CD4-positive, alpha-beta T cell treated with Interleukin-6 at 100 ng/mL for 8 hours (primary cell): ENCODE measurements at places on chromosomes 6 and 20.

GRCh38 chr6:133277900-133278545 is 36.9 kb downstream of the EYA4 start:
- no peak for DNase-seq

DNA sequence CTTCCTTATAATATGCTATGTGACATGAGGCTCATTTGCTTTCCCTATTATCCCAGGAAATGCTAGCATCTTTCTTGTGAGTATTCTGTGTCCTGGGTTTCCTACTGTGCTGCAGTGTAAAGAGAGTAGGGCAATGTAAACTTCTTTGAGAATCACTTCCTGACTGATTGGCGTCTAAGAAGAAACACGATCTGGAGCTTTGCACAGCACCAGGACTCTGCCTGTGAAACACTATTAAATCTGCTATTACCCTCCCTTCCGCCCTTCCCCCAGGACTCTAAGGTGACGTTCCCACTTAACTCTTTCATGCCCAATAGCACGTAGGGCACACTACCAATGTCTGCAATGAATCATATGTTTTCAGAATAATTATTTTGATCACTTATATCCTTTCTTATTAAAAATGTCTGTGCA is 607.3 kb upstream of the CITED2 start:
- no peak for DNase-seq

- DNase-seq, result no peak
Measured at GRCh38 chr20:37414224-37415035, 68.5 kb downstream of the SRC start.

DNA sequence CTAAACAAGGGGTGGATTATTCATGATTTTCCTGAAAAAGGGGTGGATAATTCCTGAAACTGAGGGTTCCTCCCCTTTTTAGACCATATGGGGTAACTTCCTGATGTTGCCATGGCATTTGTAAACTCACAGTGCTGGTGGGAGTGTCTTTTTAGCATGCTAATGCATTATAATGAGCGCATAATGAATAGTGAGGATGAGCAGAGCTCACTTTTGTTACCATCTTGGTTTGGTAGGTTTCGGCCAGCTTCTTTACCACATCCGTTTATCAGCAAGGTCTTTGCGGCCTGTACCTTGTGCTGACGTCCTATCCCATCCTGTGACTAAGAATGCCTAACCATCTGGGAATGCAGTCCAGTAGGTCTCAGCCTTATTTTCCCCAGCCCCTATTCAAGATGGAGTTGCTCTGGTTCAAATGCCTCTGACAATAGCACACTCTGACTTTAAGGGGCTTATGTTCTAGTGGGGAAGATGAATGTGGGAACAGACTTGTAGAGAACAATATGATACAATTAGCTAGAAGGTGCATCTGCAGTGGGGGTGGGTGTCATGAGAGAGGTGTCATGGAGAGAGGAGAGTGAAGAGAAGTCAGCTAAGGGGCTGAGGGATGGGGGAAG is 4.2 kb upstream of the GPR31 start:
- no peak for DNase-seq

- no peak for DNase-seq
Measured at GRCh38 chr6:159805440-159806020, 5.5 kb downstream of the PNLDC1 start.

- no peak for DNase-seq
Measured at GRCh38 chr6:13859871-13860555, 45.7 kb upstream of the MCUR1 start.

DNA sequence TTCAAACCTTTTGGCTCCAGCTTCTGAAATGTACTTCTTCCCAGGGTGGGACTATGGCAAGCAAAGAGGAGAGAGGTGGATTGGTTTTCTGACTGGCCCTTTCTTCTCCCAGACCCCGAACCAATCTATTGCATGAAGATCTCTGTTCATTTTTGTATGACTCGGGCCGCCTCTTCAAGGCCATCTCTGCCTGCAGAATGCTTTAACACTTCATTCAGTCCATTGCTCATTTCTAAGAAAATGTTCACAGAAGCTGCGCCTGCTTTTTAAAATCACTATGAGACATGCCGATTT is 1.6 kb downstream of the VGLL2 start:
- no peak for DNase-seq

GRCh38 chr6:113416170-113416569 is 441.0 kb upstream of the MARCKS start:
- DNase-seq, result no peak

DNA sequence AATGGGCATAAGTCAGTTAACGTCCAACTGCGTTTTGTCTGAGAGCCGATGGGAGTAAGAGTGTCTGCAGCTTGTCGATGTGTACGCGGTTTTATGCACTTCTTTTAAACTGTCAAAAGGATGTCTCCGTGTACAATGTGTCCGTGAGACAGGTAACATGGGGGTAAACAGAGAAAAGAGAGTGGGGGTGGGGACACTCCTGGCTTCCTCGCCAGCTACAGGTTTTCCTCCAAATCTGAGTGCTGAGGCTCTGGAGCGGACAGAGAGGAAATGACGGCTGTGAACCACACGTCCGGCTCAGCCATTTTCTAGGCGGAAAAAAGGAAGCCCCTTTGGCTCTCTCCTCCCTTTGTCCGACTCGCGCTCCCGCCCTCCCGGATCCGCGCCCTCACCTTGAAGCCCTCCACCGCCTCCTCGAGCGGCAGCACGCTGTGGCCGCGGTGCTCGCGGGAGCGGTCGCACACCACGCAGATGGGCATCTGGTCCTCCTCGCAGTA is 916 bp downstream of the TRIM27 start:
- DNase-seq, result peak; percentile 23

GRCh38 chr6:113879186-113880096 is 22.3 kb downstream of the MARCKS start:
- no peak for DNase-seq

GRCh38 chr6:8703059-8703458 is 267.7 kb upstream of the SLC35B3 start:
- DNase-seq, result no peak

- no peak for DNase-seq
Measured at GRCh38 chr6:8234321-8234720, 132.0 kb upstream of the EEF1E1 start.

- no peak for DNase-seq
Measured at GRCh38 chr6:119274197-119274595, 75.4 kb downstream of the MAN1A1 start.

DNA sequence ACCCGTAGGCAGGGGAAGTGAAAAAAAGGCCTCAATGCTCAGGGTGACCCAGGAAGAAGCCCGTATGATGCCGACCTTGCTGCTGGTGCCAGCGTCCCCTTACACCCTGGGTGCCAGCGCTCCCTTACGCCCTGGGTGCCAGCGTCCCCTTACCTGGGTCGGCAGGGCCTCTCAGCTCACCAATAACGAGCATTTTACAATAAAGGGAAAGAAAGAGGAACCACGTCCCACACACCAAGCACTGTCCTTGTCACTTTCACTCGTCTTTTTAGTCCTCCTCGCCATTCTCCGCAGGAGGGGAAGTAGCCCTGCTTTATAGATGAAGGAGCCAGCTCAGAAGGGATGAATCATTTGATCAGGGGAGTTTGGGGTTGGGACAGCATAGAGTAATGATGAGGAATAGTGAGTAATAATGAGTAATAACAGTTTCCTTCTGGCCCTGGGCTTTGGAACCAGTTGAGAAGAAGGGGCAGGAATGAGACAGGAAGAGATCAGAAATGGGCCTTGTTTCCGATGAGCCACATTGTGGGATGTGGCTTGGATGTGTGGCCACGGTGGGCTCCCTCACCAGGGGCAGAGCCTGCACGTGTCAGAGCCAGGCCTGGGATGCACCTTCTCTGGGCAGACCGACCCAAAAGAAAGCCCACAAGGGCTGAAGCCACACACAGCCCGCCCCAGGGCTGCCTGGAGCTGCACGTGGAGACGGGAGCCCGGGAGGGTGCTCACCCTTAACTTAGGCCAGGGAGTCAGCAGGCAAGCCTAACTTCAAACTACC is 75.7 kb downstream of the SYNJ2 start:
- no peak for DNase-seq

GRCh38 chr6:70314296-70314695 is 11.4 kb upstream of the COL9A1 start:
- no peak for DNase-seq

DNA sequence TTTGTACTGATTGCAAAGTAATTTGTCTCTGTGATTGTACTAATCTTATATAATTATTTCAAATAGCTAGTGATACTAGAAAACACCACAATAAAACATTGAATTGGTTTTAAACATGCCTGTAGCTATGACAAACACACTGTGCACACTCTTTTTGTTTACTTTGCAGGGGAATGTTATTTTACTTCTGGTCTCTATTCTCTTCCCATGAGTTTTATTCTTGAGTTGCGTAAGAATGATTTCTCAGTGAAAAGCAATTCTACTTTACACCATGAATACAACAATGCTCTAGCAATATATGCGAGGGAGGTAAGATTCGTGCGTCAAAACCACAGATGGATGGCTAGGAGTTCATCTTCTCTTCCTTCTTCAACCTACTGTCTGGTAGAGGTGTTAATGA is 68.4 kb upstream of the PHACTR1 start:
- DNase-seq, result no peak

DNA sequence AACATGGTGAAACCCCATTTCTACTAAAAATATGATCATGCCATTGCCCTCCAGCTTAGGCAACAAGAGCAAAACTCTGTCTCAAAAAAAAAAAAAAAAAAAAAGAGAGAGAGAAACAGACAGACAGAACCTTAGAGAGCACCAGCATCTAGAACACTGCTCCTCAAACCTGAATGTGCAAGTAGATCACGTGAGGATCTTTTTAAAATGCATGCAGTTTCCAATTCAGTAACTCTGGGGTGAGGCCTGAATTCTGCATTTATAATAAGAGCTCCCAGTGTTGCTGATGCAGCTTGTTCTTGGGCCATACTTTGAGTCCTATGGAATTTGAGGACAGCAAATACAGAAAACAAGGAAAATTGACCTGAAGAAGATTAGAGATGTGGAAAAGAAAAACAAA is 218.3 kb downstream of the ALDH8A1 start:
- no peak for DNase-seq

DNA sequence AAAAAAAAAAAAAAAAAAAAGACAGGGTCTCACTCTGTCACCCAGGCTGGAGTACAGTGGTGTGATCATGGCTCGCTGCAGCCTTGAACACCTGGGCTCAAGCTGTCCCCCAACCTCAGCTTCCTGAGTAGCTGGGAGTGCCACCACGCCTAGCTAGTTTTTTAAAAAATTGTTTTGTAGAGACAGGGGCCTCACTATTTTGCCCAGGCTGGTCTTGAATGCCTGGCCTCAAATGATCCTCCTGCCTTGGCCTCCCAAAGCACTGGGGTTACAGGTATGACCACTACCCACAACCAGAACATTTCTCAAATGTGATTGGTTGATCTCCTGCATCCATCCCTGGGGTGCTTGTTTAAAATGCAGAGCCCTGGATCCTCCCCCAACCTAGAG is 5.6 kb upstream of the RBCK1 start:
- DNase-seq, result no peak

DNA sequence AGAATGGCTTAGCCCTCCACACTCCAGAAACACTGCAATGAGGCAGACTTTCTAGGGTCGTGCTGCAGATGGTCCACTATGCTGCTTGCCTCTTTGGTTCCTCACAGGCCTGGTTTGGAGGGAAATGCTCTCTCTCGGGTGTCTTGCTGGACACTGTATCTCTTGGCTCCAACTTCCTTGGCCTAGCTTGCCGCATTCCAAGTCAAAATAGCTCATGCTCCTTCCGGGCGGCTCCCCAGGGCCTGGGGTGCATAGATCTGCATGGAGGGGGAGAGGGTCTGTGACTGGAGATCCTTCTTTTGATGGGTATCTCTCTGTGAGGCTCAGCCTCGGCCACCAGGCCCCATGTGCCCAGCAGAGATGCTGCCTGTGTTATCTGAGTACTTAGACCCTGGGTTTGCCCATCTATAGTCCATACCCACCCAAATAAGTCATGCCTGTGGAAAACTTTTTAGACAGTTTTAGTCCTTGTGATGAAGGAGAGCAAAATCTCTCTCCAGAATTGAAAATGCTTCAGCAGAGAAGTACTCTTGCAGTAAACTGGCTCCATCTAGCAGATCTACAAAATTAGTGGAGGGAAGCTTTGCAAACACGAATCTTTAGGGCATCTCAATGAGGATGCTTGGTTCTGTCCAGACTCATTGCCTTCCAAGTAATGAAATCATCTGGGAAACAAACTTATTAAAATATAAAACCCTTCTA is 264.1 kb upstream of the RIN2 start:
- DNase-seq, result no peak

GRCh38 chr6:134288538-134289203 is 29.2 kb downstream of the SGK1 start:
- peak; percentile 6 for DNase-seq

DNA sequence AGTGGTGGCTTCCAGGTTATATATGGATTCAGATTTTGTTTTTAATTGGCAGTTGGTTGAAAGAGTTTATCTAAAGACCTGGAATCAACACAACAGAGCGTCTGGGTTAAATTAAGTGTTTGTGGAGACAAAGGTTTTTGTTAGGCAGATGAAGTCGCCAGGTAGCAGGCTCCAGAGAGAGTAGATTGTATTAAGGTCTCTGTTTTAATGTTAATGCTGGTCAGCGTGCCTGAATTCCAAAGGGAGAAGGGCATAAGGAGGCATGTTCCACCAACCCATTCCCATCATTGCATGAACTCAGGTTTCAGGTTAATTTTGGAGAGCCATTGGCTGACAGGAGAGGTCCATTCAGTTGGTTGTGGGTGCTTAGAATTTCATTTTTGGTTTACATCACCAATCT is 744.1 kb upstream of the GJE1 start:
- no peak for DNase-seq

- DNase-seq, result no peak
Measured at GRCh38 chr6:19268117-19268516, 569.1 kb upstream of the ID4 start.

DNA sequence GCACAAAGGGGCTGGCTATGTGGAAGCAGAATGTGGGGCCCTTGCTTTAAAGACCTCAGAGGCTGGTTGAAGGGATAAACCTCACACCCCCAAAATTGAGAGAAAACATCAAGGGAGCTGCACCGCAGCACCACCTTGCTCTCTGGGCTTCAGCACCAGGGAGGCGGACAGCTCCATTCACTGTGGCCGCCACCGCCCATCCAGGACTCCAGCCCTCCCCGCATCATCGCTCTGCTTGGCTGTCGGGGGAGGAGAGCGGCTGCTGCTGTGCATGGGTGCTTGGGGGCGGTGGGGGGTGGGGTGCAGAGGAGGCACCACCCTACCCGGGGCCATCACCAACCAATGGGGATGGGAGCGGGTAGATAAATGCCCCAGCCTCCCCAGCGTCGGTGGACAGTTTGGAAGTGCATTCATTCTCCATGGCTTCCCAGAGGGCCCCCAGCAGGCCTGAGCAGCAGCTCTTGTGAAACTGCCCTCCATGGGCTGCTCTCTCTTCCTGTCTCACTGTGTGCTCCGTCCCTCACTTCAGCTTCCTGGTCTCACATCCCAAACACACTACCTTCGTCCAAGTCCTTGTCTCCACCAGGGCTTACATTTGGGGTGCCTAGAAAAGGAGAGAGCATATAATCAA is 75.7 kb upstream of the BHLHE23 start:
- no peak for DNase-seq

DNA sequence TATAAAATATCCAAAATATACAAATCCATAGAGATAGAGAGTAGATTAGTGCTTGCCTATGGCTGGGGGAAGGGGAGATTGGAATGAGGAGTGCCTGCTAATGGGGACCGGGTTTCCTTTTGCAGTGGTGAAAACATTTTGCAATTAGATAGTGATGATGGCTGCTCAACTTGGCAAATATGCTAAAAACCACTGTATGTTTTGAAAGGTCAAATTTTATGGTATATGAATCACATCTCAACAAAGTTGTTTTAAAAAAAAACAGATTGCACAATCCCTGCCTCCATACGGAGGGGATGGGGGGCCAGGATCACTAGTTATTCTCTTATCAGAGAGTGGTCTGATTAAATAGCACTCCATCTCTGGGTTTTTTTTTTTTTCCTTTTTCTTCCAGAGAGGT is 76.9 kb upstream of the RIPOR2 start:
- no peak for DNase-seq

- DNase-seq, result no peak
Measured at GRCh38 chr6:38161754-38162492, 342.4 kb downstream of the ZFAND3 start.
